ENCODE measurements at places on chromosomes 11 and 22.

- no peak for DNase-seq
Measured at GRCh38 chr11:9821008-9821752, 157.3 kb downstream of the SWAP70 start.

DNA sequence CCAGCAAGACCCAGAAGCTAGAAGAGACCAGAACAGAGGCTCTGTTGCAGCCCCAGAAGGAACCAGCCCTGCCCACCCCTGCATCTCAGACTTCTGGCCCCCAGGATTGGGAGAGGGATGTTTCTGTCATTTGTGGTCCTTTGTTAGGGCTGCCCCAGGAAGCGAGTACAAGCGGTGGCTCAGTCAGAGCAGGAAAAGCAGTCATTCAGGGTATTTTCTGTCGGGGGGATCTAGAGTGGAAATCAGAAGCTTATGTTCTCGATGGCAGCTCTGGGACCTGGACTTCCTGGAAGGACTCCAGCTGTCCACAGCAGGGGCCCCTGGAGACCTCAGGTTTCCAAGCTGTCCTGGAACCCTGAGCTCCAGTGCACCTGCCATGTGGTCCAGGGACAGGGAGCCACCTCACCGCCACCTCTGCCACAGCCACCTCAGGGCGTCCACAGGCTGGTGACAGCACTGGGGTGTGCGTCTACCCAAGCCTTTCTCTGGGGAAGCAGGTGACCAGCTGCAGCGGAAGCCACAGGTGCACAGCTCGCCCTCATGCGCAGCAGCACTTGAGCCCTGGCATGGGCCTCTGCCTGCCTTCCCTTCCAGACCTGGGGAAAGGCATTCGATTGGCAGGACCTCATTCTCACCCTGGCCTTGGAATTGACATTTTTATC, 2.6 kb downstream of the KRTAP5-5 start:
- no peak for DNase-seq

- no peak for DNase-seq
Measured at GRCh38 chr11:75801362-75802020, 13.5 kb upstream of the UVRAG start.

- DNase-seq: no peak
Measured at GRCh38 chr11:80748207-80748925, 1307.5 kb upstream of the TENM4 start.

DNA sequence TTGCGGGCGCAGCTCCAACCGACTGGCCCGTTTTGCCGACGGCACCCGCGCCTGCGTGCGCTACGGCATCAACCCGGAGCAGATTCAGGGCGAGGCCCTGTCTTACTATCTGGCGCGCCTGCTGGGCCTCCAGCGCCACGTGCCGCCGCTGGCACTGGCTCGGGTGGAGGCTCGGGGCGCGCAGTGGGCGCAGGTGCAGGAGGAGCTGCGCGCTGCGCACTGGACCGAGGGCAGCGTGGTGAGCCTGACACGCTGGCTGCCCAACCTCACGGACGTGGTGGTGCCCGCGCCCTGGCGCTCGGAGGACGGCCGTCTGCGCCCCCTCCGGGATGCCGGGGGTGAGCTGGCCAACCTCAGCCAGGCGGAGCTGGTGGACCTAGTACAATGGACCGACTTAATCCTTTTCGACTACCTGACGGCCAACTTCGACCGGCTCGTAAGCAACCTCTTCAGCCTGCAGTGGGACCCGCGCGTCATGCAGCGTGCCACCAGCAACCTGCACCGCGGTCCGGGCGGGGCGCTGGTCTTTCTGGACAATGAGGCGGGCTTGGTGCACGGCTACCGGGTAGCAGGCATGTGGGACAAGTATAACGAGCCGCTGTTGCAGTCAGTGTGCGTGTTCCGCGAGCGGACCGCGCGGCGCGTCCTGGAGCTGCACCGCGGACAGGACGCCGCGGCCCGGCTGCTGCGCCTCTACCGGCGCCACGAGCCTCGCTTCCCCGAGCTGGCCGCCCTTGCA, 1.0 kb downstream of the FJX1 start:
- peak; percentile 34 for DNase-seq

- no peak for DNase-seq
Measured at GRCh38 chr11:9330387-9331384, 16.3 kb upstream of the TMEM41B start.

GRCh38 chr11:44404301-44404700, 94.4 kb upstream of the ALX4 start:
- no peak for DNase-seq

GRCh38 chr22:42957544-42957943, 57.4 kb downstream of the PACSIN2 start:
- no peak for DNase-seq

- DNase-seq: no peak
Measured at GRCh38 chr22:34993548-34993947, 72.4 kb upstream of the ISX start.

- no peak for DNase-seq
Measured at GRCh38 chr22:46230262-46230901, 19.7 kb downstream of the CDPF1 start.

DNA sequence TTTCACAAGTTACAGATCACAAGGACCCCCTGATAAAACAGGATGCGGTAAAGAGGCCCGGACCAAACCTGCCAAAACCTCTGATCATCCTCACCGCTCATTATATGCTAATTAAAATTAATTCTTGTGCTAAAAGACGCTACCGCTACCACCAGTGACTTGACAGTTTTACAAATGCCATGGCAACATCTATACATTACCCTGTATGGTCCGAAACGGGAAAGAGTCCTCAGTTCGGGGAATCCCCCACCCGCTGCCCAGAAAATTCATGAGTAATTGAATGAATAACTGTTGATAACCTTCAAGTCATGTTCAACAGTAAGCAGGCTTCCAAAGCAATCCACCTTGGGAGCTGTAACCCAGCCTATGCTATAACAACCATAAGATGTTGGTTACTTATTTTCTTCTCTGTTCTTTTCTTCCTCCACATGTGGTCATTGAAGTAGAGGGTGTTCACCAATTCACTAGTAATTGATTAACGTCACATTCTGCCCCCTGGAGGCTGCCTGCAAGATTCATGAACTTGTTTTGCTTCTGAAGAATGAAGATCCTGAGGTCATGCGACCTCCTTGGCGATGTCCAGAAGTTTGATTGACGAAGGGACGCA, 20.6 kb downstream of the APOBEC3H start:
- peak; percentile 77 for DNase-seq

- no peak for DNase-seq
Measured at GRCh38 chr11:35387111-35387982, 32.0 kb downstream of the SLC1A2 start.

DNA sequence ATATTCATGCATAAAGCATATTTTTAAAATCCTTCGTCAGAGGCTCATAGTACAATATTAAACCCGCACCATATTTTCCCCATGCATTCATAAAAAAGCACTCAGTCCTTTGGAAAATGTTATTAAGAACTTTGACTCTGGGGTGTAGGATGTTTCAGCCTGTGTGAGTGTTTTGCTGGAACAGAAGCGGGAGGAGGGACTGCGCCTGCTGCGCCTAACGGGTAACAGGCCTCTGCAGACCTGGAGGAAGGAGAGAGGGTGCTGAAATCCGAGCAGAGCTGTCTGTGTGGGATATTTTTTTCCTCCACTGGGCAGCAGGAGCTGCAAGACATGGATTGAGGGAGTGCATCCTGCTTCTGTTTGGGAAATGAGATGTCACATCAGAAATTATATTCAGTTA, 483.0 kb downstream of the BRD1 start:
- no peak for DNase-seq

DNA sequence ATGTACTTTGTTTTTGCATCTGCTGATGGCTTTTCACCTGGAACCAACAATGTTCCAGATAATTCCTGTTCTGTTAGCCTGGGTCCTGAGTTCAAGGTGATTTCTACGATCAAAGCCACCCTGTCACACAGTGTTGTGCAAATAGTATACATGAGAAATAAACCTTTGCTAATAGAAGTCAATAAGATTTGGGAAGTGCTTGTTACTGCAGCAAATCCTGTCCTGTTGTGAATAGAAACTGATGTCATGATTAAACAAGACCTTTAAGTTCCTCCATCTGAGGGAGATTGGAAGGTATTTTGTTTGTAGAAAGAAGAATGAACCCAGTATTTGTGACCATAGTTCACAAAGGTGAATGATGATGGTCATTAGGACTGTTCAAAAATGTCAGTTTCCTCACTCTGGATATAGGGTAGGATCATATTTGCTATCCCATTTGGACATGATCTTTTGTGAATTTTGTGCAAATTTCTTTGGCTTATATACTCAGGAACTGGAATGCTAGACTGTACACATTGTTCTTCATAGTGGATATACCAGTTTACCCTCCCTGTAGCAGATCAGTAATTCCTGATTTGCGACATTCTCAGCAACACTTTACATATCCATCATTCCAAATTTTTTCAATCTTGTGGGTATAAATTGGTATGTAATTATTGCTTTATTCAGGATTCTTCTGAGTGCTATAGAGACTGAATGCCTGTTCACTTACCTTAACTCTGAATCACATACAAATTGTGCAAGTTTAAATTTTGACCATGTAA, 428.5 kb downstream of the METTL15 start:
- DNase-seq: no peak

DNA sequence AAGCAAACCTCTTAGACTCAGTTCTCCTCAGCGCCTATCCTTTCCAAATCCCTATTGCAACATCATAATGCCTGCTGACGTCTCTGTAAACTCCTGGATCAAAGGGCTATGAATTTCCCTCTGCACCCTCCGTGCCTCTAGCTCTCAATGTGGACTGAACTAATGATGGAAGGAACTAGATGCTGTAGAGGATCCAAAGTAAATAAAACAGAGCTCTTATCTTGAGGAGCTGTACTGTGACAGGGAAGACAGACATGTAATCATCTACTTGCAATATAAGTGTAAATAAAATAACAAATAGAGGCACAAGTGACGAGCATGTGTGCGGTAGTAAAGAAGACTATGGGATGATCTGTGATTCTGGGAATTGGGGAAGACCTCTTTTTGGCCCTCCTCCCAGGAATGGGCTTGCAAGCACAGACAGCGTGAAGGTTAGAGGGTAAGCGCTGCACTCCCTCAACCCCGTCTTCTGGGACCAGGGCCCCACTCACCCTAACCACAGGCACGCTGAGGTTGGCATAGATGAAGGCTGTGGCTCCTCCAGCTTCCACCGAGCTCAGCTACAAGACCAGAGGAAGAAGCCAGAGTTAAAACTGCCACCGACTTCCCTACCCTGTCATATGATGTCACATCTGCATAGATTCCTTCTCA, 42.2 kb downstream of the P4HA3 start:
- DNase-seq: peak; percentile 20

DNA sequence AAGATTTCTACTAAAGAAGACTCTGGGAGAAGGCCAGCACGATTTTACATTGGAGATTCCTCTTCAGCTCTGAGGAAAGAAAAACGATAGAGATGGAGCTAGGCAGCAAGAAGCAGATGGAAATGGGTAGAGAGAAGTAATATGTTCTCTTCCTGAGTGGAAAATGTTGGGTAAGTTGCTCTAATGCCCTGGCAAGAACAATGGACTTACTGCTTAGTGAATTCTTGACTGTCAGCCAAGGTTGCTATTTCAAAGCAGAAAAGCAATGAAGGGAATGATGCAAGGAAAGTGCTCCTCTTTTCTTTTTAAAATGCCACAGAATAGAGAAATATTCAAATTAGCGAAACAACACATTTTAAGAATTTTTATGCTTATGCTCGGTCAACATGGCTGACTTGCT, 38.4 kb upstream of the CWF19L2 start:
- DNase-seq: no peak

- no peak for DNase-seq
Measured at GRCh38 chr11:67468056-67468455, 995 bp downstream of the TMEM134 start.

DNA sequence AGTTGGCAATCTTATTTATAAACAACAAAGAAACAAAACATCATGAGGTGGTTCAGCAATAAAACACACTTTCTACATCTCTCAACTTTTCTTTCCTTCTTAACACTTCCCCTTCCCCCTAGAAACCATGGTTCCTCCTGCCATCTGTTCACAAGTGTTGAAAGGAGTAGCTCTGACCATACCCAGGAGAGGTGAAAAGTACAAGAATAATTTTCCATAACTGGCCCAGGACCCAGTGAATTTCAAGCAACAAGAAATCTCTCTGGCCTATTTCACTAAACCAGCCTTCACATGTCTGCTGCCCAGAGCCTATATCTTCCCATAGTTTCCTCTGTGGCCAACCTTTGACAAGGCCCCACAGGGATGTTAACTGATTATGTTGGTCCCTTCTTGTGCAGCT, 98.2 kb upstream of the CEP126 start:
- DNase-seq: no peak

GRCh38 chr11:12792590-12792989, 118.4 kb downstream of the TEAD1 start:
- no peak for DNase-seq

DNA sequence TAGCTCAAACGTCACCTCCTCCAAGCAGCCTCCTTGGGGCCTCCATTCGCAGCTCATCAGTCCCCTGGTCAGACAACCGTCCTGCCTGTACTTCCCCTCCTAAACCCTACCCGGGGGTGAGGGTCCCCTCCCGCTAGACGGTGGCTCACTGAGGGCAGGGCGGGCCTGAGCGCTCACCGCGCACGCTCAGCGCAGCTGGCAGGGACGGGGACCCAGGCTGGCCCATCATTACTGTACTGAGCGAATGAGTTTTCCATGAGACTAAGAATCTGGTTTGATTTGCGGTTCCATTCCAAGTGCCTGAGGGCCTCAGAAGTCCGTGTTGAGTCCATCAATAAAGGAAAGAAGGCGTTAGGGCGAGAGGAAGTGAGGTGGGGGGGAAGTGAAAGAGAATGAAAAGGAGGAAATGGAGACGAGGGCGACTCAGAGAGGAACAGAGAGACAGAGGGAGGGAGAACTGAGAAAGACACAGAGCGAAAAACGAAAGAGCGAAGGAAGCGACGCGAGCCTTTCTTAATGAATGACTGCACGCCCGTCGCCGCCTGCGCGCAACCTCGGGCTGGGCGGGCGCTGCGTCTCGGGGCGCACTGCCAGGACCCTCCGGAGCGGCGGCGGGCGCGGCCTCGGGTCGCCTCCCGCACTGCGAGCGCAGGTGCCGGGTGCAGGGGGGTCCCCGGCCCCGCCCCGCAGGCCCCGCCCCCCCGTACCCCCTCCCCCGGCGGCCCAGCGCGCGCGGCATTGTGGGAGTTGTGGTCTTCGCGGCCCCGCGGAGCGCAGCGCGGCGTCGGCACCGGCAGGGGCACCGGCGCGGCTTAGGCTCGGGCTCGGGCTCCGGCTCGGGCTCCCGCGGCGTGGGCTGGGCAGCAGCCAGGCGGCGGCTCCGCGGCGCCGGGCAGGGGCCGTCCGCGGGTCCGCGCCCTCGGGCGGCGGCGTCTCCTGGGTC, at the start of gene ASPHD2:
Gene ASPHD2 (plus strand): TSS at position 746 of the 943 bp plus-strand sequence. CDS start 4,356 bp downstream, outside the sequence.
- peak; percentile 78 for DNase-seq

DNA sequence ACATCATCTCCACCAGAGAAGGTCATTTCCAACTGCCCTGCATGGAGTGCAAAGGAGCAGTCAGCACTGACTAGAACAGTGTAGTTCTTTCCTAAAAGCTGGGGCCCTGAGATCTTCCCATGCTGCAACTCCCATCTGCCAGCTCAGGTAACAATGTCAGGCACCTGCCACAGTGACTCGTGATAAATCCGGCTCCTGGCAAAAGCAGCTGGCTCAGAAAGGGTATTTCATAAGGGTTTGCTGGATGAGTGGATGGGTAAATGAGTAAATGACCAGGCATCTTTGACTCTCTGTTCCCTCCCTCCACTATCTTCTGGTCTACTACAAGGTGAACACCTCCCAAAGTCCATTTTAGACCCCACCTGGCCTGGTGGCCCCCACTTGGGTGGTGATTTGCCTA, 403.6 kb downstream of the NXPE2 start:
- no peak for DNase-seq
